Activated CD8-positive, alpha-beta memory T cell treated with anti-CD3 and anti-CD28 coated beads, Interleukin-2, amount 10 ng/mL, durations not matched to agents 7 days and 5 days (primary cell): ENCODE measurements at places on chromosomes 2 and 18.

DNA sequence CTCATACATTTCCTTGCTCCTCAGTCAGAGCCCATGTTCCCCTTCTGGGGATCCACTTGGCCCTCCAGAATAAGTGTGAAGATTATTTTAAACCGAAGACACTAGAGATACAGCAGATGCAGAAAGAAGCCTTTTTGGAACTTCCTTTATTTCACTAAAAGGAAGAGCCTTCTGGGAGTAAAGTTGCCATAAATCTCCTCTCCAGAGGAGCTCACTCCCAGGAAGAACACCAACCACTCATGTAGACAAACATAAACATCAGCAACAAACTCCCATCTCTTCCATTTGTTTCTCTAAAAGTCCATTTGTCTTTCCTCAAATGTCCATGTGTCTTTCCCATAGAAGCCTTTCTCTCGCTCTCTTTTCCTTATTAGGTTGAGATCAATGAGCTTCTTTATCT, 62.4 kb upstream of the MSH6 start:
- DNase-seq: no peak

DNA sequence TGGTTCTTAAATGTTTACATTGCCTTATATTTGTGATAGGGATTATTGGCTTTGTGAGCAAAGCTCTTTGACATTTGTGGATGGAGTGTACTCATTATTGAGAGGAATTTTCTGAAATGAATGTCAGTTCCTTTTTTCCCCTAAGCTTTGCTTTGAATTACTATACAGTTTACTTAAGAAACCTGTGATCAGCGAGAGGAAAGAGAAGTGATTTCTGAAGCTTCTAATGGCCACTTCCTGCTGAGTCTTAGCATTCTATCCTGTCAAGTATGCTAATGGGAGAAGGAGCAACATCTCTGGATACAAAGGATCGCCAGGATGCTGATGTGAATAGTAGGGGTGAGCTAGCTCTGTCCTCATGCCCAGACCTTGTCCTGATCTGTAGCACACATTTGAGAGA, 47.8 kb upstream of the MGAT5 start:
- no peak for DNase-seq

DNA sequence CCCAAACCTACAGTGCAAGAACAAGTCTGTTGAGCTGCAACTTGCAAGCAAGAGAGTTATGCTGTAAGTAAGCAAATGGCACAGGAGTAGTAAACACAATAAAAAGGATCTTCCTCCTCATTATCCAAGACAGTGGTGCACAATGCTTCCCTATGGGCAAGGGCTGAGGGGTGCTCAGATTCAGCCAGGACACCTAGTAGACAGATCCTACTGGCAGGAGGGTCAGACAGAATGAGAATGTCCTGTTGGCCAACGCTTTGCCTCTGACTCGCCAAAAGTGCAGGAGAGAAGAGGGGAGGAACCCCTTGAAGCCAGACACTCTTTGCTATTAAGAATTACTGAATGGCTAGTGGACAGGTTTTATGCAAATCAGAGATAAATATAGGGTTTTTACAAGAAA, 280.4 kb upstream of the SESTD1 start:
- no peak for DNase-seq

- DNase-seq: no peak
Measured at GRCh38 chr18:58866066-58866772, 1.5 kb downstream of the ZNF532 start.

DNA sequence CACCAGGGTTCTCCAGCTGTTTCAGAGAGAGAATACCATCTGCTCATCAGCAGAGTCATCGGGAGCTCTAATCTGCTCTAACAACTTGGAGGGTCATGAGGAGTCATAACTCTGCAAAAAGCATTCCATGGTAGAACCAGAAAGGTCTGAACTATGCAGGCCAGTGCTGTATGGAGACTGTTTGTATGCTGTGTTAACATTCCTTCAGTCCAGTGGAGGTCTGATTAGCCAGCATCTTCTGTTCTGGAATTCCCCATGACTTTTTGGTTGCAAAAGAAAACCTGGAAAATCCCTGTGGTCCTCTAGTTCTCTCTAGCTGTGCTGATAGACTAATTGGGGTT, 9.4 kb upstream of the ITGB6 start:
- DNase-seq: no peak

GRCh38 chr18:46322411-46322891, 218.3 kb downstream of the HAUS1 start:
- DNase-seq: no peak

- no peak for DNase-seq
Measured at GRCh38 chr2:237501892-237502513, 15.0 kb downstream of the MLPH start.

DNA sequence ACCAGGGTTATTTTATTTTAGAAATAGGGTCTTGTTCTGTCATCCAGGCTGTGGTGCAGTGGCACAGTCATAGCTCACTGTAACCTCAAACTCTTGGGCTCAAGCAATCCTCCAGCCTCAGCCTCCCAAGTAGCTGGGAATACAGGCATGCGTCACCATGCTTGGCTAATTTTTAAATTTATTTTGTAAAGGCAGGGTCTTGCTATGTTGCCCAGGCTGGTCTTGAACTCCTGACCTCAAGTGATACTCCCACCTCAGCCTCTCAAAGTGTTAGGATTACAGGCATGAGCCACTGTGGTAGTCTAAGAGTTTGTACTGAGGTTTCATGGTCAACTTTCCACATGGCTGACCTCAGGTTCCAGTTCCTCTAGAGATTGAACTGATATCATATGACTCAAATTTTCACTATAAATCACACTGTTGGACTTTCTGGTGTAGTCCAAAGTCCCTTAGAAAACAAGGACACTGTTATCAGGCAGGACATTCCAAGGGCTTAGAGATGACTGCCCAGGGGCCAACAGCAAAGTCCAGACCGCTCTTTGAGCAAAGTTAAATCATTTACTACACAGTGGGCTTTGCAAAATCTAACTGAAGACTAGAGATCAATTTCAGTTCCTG, 82.0 kb upstream of the MEX3C start:
- no peak for DNase-seq

GRCh38 chr2:160870729-160871465, 289.3 kb upstream of the TANK start:
- DNase-seq: no peak

GRCh38 chr18:49075681-49076080, 124.9 kb upstream of the SMAD7 start:
- no peak for DNase-seq

- no peak for DNase-seq
Measured at GRCh38 chr18:45571195-45571594, 44.1 kb upstream of the SLC14A2 start.

- DNase-seq: peak; percentile 50
Measured at GRCh38 chr18:11310476-11311086, 161.2 kb upstream of the PIEZO2 start.

- DNase-seq: no peak
Measured at GRCh38 chr18:29311580-29311979, 1134.7 kb upstream of the CDH2 start.

- peak; percentile 90 for DNase-seq
Measured at GRCh38 chr18:77062518-77063003, 70.0 kb downstream of the MBP start.

GRCh38 chr2:140929849-140930248, 1201.0 kb downstream of the LRP1B start:
- DNase-seq: no peak

- DNase-seq: no peak
Measured at GRCh38 chr2:67516362-67516761, 119.2 kb downstream of the ETAA1 start.

DNA sequence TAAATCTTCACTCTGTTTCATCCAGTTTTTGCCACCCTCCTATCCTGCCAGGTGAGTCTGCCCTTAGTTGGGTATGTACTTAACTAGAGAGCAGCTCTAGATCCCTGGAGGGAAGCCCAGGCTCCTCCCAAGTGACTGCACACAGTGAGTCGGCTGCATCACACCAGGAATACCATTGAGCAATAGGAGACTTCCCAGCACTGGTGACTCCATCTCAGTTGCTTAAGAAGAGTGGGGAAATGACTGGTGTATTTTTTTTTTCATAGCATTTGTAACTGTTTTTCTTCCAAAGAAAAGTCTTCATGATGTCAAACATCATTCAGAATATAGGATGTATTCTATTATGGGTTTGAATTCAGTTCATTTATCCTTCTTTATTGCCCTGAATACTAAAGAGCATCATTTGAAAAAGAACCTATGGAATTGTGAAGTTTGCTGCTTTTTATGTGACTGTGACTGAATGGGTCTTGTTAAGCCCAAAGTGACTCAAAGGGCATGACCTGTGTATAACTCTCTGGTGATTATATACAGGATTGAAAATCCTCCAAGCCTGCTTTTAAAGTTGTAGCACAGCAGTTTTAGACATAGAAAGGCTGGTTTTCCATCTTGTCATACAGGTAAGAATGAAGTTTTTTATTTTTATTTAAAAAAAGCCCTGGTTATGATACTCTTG, 84.3 kb downstream of the MAP3K20 start:
- no peak for DNase-seq

GRCh38 chr2:234420408-234420807, 76.5 kb downstream of the ARL4C start:
- DNase-seq: peak; percentile 51

GRCh38 chr18:6810191-6810590, 80.7 kb downstream of the ARHGAP28 start:
- DNase-seq: no peak

- DNase-seq: no peak
Measured at GRCh38 chr18:5879479-5879882, 15.8 kb downstream of the TMEM200C start.

DNA sequence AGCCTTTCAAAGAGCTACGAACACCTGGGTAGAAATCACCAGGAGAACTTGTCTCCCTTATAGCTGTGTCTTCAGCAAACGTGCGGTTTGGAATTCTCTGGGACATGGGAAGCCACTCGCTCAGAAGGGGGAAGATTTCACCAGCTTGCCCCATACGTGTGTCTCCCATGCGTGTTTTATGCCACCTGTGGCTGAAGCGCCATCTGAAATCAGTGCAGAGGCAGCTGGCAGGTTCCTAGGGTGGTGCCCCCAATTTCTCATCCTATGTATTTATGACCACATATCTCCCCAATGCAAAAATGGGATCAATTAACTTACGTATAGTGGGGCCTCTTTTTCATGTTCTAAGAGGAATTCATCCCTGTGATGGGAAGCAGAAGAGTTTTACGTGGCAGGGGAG, 81.6 kb downstream of the TPO start:
- DNase-seq: no peak

- no peak for DNase-seq
Measured at GRCh38 chr2:69495861-69496260, 58.6 kb upstream of the NFU1 start.

DNA sequence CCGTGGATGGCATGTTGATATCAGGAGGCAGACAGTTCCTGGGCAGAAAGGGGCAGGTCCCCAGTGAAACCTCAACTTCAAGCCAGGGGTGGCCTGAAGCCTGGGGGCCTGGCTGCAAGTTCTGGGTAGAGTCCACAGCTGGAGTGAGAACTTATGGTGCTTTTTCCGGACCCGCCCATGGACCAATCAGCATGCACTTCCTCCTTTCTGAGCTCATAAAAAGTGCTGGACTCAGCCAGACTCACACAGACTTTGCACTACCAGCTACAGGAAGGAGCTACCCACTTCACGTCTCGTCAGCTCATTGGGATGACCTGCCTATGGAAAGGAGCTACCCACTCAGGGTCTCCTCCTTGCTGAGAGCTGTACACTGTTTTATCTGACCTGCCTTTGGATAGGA, 183.1 kb upstream of the MC4R start:
- DNase-seq: no peak

- no peak for DNase-seq
Measured at GRCh38 chr2:27664622-27665363, 1.1 kb downstream of the SLC4A1AP start.

GRCh38 chr18:44693030-44693784, 12.5 kb downstream of the SETBP1 start:
- no peak for DNase-seq

DNA sequence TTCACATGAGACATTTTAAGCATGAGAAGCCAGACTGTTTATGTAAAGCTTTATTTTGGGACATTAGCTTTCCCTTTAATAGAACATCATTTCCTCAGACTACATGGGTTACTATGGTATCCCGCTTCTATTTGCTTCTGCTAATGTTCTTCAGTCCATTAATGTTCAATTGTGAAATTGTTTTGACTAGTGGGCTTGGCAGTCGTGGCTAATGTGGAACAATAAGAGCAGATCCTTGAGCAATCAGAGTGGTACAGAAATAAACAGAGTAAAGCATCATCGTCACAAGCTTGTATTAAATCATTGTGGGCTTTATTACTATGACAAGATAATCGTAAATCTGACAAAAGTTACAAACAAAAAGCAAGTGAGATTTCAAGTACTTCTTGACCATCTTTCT, 60.2 kb downstream of the PDE1A start:
- no peak for DNase-seq

DNA sequence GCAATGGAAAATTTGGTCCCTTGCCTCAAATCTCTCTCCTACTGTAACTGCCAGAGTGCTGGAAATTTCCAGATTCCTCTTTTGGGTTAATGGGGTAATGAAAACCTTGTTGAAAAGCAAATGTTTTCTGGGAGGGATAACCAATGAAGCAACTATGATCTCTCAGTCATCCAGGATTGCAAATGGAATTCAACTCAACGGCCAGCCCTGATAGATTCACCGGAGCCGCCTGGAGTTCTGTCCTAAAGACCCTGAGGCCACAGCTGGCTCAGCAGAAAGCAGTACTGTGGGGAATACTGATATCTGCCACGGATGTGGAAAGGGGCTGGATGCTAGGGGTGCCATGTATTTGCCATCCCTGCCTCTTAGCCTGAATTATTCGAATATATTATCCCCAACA, 167.8 kb downstream of the NRP2 start:
- no peak for DNase-seq

DNA sequence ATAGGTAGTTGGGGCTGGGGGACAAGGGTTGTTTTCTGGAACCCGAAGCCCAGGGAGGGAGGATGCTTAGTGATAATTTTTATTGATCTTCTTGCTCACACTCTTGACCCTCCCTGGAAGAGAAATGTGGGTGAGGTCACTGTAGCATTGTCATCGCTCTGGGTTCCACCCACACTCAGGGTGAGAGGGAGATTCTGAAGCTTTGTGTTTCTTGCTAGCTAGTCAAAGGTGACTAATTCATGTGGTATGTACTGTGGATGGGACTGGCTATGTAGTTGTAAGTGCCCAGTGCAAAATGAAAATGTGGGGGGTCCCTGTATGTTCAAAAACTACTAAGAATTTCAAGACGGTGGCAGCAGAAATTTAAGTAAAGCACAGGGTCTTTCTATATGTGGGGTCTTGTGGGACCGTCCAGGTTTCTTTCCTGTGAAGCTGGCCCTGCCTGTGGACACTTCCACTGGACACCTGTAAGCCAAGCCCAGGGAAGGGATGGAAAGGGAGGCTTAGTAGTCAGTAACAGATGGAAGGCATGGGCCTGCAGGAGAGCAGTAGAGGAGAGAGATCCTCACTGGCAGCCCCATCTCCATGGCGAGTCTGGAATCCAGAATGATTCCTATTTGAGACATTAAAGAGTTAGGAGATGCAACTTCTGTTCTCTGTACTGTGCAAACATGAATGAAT, 35.0 kb downstream of the TSN start:
- no peak for DNase-seq

GRCh38 chr2:26612522-26613240, 28.5 kb downstream of the CIB4 start:
- no peak for DNase-seq

- DNase-seq: no peak
Measured at GRCh38 chr2:136957044-136957443, 191.7 kb downstream of the THSD7B start.

- no peak for DNase-seq
Measured at GRCh38 chr2:42298132-42298531, 62.9 kb downstream of the COX7A2L start.

GRCh38 chr2:225164401-225165050, 122.3 kb upstream of the DOCK10 start:
- no peak for DNase-seq
